ENCODE measurements at places on chromosomes 1 and 21. TPM values are rescaled to one million over a fixed set of nuclear protein-coding genes. Genes with fewer than 3 reads are reported as not detected.

The ZSWIM5 gene
- total RNA-seq, result 14.7 TPM

- DNase-seq, result no peak
- no peak overlapping the region for H3K4me3 ChIP-seq
- no peaks in the 10 kb centered on the region for H3K36me3 ChIP-seq
- peak overlapping the region; percentile 48 for H3K27ac ChIP-seq
Observed at GRCh38 chr1:39195166-39196111, 9.1 kb upstream of the MACF1 start.

The SPRR4 gene
- not detected for total RNA-seq

DNA sequence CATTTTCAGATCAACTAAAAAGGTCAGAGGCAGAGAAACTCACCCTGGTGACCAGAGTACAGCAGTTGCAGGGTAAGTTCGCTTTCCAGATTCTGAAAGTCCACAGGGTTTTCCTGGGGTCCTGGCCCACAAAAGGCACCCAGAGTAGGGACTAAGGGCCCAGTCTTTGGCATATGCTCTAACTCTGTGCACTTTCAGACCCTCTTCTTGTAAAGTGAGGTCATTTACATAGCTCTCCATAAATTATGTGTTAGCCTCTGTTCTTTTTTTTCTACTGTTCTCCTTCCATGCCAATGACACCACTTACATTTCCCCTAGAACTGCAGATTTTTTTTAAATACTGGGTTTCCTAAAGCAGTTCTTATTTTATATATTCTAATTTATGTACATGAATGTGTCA, 6.3 kb downstream of the C1orf74 start:
- no peaks in the 10 kb centered on the region for H3K27me3 ChIP-seq
- no peak overlapping the region for H3K27ac ChIP-seq
- H3K36me3 ChIP-seq, result no peaks in the 10 kb centered on the region
- no peak overlapping the region for H3K4me3 ChIP-seq

GRCh38 chr1:93690921-93691789, 9.5 kb upstream of the BCAR3 start:
- no peak overlapping the region for H3K27ac ChIP-seq
- no peak overlapping the region for H3K4me3 ChIP-seq
- H3K4me1 ChIP-seq, result no peaks in the 10 kb centered on the region
- no peaks in the 10 kb centered on the region for H3K36me3 ChIP-seq
- H3K27me3 ChIP-seq, result no peaks in the 10 kb centered on the region

The ADAMTS5 gene
- total RNA-seq, result 4.4 TPM

The IVL gene
- total RNA-seq, result not detected

DNA sequence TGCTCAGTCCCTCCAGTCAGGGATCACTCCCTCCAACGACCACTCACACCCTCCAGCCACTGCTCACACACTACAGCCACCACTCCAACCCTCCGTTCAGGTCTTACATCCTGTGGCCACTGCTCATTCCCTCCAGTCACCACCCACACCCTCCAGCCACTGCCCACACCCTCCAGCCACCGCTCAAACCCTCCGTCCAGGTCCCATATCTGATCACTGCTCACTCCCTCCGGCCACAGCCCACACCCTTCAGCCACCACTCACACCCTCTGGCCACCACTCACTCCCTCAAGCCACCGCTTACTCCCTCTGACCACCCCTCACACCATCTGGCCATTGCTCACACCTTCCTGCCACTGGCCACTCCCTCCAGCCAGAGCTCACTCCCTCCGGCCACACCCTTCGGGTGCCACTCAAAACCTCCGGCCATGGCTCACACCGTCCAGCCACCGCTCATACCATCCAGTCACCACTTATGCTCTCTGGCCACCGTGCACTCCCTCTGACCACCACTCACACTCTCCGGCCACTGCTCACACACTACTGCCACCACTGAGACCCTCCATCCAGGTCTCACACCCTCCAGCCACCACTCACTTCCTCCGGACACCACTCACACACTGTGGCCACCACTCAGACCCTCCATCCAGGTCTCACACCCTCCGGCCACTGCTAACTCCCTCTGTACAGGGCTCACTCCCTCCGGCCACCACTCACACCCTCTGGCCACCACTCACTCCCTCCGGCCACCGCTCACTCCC, 4.7 kb upstream of the TFF1 start:
- H3K27ac ChIP-seq, result no peak overlapping the region
- no peaks in the 10 kb centered on the region for H3K4me1 ChIP-seq
- DNase-seq, result no peak
- H3K36me3 ChIP-seq, result no peaks in the 10 kb centered on the region
- no peak overlapping the region for H3K4me3 ChIP-seq
- H3K27me3 ChIP-seq, result no peaks in the 10 kb centered on the region

DNA sequence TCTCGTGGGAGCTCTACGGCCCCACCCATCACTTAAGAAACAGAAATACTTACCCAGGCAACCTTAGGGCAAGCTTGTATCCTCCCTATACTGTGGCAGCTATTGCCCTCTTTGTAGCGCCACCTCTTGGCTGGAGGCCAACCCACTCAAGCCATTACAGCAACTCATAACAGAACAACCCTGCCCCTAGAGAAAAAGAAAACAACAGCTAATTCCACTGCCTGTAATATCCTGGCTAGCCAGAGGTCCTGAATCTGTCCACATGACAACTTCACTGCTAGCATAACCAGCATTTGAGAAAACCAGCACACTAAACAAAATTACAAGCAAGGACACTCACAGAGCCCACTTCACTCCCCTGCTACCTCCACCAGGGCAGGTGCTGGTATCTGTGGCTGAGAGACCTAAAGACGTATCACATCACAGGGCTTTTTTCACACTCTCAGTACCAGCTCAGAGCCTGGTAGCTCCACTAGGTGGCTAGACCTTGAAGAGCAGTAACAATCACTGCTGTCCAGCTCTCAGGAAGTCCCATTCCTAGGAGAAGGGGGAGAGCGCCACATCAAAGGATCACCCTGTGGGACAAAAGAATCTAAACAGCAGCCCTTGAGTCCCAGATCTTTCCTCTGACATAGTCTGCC, 14.5 kb upstream of the MX1 start:
- H3K4me1 ChIP-seq, result peaks cover 8% of the 10 kb centered on the region
- no peaks in the 10 kb centered on the region for H3K27me3 ChIP-seq
- H3K36me3 ChIP-seq, result no peaks in the 10 kb centered on the region
- no peak for DNase-seq
- peak overlapping the region; percentile 57 for H3K27ac ChIP-seq
- H3K4me3 ChIP-seq, result no peak overlapping the region

GRCh38 chr1:206826394-206826793, 39.0 kb upstream of the IL20 start:
- no peak overlapping the region for H3K4me3 ChIP-seq
- no peaks in the 10 kb centered on the region for H3K36me3 ChIP-seq
- H3K4me1 ChIP-seq, result peaks cover 8% of the 10 kb centered on the region
- no peak overlapping the region for H3K27ac ChIP-seq
- no peak for DNase-seq
- no peaks in the 10 kb centered on the region for H3K27me3 ChIP-seq

The KCNA2 gene
- total RNA-seq, result not detected

The SGIP1 gene
- total RNA-seq, result 14.9 TPM

- no peak overlapping the region for H3K27ac ChIP-seq
- no peak for DNase-seq
- no peaks in the 10 kb centered on the region for H3K4me1 ChIP-seq
- no peaks in the 10 kb centered on the region for H3K27me3 ChIP-seq
- H3K36me3 ChIP-seq, result no peaks in the 10 kb centered on the region
Observed at GRCh38 chr21:19145682-19146293, 742.2 kb upstream of the TMPRSS15 start.

The KRTAP19-3 gene
- total RNA-seq, result not detected

The UTS2 gene
- total RNA-seq, result not detected

- H3K27me3 ChIP-seq, result no peaks in the 10 kb centered on the region
- DNase-seq, result no peak
- no peak overlapping the region for H3K27ac ChIP-seq
- H3K4me3 ChIP-seq, result no peak overlapping the region
- H3K4me1 ChIP-seq, result no peaks in the 10 kb centered on the region
- no peaks in the 10 kb centered on the region for H3K36me3 ChIP-seq
Observed at GRCh38 chr1:30216602-30217001, 506.8 kb downstream of the MATN1 start.

- H3K36me3 ChIP-seq, result no peaks in the 10 kb centered on the region
- DNase-seq, result no peak
- H3K4me3 ChIP-seq, result no peak overlapping the region
Observed at GRCh38 chr1:111275780-111276433, 14.7 kb upstream of the CHIA start.

The KTI12 gene
- total RNA-seq, result not detected

- no peaks in the 10 kb centered on the region for H3K36me3 ChIP-seq
- no peak overlapping the region for H3K27ac ChIP-seq
- no peaks in the 10 kb centered on the region for H3K27me3 ChIP-seq
- no peak overlapping the region for H3K4me3 ChIP-seq
- no peaks in the 10 kb centered on the region for H3K4me1 ChIP-seq
Observed at GRCh38 chr1:64147759-64148158, 55.7 kb upstream of the UBE2U start.

Data from Peyer's patch (tissue), 4 donors.